Caudate nucleus (tissue), 63 donors: ENCODE measurements at places on chromosomes 3 and 15.

GRCh38 chr3:14819671-14820070, 909 bp downstream of the FGD5 start:
- DNase-seq: no peak

DNA sequence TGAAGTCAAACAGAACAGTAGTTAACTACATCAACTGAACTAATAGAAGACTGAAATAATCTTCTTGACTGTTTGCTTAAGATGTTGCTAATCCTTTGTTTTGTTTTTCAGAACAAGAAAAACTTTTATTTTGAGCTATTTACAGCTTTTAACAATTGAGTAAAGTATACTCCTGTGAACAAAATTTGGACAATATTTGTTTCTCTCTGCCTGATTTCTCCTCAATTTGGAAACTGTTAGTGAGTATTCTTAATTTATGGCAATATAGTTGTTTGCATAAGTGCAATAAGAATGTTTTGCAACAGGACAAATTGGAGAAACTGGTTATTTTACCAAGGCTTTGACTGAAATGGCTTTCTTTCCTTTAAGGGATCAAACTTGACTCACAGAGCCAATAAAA, 36.5 kb upstream of the ENTPD3 start:
- no peak for DNase-seq

- no peak for DNase-seq
Observed at GRCh38 chr3:168416446-168416845, 320.7 kb upstream of the GOLIM4 start.

GRCh38 chr3:56839784-56840715, 38.3 kb upstream of the ARHGEF3 start:
- DNase-seq: no peak

- no peak for DNase-seq
Observed at GRCh38 chr3:67044955-67045354, 46.8 kb downstream of the KBTBD8 start.

GRCh38 chr3:100033903-100034471, 80.3 kb downstream of the FILIP1L start:
- DNase-seq: no peak

DNA sequence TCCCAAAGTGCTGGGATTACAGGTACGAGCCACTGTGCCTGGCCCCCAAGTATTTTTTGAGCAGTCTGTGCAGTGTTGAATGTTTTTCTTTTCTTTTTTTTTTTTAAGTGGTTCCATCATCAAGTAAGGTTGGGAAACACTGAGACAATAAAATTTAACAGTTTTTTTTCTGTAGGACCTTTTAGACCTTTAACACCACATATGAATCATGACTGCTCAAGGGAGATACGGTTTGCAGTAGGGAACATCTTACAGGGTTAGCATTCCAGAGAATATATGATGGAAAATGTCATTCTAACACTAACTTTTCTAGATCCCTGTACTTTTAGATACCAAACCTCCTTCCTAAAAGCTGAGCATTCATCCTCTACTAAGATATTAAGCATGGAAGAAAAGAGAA, 41.7 kb downstream of the SNX4 start:
- no peak for DNase-seq

- no peak for DNase-seq
Observed at GRCh38 chr3:185981621-185982020, 43.8 kb upstream of the TRA2B start.

GRCh38 chr15:100680726-100681125, 78.3 kb downstream of the ASB7 start:
- no peak for DNase-seq

DNA sequence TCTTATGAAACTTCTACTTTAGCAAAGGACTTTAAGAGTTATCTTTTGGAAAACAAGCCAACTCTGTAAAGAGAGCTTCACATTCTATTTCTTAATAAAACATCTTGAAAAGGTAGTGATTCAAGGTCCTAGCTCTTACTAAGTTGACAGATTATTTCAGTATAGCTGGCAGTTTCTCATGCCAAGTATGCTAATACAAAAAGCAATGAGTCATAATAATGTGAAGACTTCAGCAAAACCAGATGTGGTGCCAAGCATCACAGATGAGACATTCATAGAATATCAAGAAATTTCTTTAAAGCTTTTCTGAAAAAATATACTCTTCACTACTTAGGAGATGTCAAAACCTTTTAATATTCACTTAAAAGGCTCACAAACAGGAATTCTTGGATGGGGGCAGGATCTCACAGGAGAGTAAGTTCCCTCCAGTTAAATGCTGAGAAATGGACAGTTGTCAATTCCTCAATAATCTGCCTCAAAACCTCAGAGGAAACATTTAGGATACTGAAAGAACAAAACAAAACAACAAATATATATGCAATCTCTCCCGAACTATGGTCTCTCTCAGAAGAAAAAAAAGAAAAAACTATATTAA, 45.6 kb downstream of the DCBLD2 start:
- no peak for DNase-seq
